Right ventricle myocardium inferior (tissue), 1 donor: ENCODE measurements at places on chromosomes 2 and 18. TPM values are rescaled to one million over a fixed set of nuclear protein-coding genes. Genes with fewer than 3 reads are reported as not detected.

The GCG gene
- not detected for total RNA-seq

The RIT2 gene
- not detected for total RNA-seq

The DAW1 gene
- not detected for total RNA-seq

The SAG gene
- total RNA-seq: not detected

The DCDC2C gene
- not detected for total RNA-seq

The ABHD1 gene
- total RNA-seq: 2.4 TPM

The MATN3 gene
- total RNA-seq: 0.19 TPM

The CERKL gene
- not detected for total RNA-seq

The MAIP1 gene
- 24.9 TPM for total RNA-seq

The DHRS9 gene
- total RNA-seq: 0.81 TPM

The CPO gene
- 0.73 TPM for total RNA-seq

- DNase-seq: no peak
These were observed 158.2 kb downstream of the C1D start for GRCh38 chr2:67904566-67904965.

DNA sequence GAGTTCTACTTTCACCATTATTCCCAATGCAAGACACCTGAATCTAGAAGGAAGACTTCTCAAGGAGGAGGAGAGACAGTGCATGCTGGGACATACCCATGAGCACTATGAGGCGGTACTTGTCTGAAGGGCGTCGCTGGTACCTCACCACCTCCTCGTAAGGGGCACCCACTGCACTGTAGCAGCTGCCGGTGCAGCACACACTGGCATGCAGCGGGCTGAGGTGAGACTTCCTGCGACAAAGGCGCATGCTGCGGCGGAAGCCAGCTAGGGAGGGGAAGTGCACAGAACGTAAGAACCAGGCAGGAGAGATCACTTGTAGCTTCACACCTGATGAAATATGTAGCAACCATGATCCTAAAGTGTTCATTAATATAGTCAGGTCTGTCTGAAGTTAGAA is 12.8 kb upstream of the TMEM237 start:
- no peak for DNase-seq

- DNase-seq: peak; percentile 79
These were observed 784 bp downstream of the ROCK1 start for GRCh38 chr18:21110713-21111345.

GRCh38 chr18:73774811-73775509 is 372.7 kb downstream of the FBXO15 start:
- DNase-seq: no peak

DNA sequence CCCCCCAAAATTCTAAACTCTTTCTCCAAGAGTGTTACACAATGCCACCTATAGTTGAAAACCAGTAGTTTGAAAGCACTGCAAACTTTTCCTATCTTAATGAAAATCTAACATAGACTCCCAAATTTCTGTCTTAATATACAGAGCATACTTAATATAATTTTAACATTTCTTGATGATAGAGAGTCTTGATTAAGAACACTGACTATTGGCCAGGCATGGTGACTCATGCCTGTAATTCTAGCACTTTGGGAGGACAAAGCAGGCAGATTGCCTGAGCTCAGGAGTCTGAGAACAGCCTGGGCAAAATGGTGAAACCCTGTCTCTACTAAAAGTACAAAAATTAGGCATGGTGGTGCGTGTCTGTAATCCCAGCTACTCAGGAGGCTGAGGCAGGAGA is 34.2 kb downstream of the ASXL2 start:
- no peak for DNase-seq

GRCh38 chr18:58186258-58186948 is 142.4 kb downstream of the NEDD4L start:
- DNase-seq: no peak

GRCh38 chr2:148725564-148725963 is 81.0 kb downstream of the EPC2 start:
- DNase-seq: no peak

- no peak for DNase-seq
These were observed 242.2 kb downstream of the ZNF516 start for GRCh38 chr18:76252880-76253279.

DNA sequence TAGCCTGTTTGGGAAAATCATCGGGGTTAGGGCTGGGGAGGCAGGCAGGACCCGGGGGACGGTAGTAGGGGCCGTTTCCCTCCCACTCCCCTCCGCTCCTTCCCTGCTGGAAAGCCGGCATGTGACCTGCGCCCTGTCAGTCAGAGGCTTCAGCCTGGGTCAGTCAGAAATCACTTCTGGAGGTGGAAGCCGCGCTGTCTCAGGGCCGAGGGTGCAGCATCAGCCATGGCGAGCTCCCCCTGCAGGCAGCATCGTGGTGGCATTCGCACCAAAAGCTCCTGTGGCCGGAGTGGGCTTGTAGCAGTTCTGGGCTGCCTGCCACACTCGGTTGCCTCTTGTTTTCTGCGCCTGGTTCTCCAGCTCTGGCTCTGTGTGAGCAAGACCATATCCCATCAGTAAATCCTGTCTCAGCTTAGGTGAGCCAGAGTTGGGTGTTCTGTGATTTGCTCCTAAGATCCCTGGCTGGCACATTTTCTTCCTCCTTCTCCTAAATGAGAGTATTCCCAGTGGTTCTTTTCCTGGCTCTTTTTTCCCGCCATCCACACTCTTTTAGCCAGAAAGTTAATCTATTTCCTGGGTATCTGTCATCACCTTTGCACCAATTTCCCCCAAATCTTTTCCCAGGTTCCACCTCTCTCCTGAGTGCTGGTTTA is 123.9 kb upstream of the CD302 start:
- DNase-seq: peak; percentile 91

DNA sequence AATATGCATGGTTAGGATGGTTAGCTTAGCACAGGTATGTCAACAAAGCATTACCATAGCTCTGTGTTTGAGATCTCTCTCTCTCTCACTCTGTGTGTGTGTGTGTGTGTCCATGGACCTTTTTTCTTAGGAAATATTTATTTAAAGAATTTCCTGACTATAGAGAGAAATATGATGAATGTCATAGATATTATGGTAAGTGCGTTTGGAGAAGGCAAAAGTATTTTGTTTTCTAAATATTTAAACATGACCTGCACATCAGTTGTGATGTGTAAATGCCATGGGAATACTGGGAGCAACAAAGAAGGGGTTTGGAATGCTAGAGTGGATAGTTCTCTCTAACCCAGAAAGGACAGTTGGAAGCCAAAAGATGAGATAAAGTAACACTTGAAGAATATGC is 3.9 kb upstream of the TMEM178A start:
- no peak for DNase-seq

DNA sequence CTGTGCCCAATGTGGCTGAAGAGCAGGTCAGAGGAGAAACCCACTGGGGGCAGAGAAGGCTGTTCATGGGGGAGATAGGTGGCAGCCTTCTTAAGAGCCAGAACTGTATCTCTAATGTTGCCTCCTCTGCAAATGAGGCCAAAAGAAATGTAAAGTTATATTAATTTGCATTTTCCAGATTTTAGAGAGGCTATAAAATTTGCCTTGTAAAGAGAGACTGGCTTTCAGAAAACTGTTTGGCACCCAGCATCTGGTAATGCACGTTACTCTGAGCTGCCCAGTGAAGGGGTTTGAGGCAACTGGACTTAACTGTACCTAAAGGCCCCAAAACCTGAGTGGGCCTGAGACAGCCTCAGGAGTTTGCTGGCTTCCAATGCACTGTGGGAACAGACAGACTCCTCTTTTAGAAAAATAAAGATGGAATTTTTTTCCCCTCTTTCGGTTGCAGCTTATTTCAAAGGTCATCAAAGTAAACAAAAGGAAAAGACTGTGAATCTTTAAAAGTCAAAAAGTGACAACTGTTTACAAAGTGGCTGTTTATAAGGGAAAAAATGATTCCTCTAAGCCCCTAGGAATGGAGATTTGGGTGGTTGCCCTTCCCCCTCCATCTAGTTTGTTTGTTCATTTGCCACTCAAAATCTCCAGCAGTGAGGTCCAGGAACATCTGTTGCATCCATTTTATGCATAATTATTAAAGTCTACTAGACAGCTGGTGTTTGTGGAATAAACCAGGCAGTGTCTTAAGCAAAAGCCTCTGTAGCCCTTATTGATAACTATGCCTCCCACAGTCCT is 132.2 kb upstream of the ZFP36L2 start:
- DNase-seq: no peak

DNA sequence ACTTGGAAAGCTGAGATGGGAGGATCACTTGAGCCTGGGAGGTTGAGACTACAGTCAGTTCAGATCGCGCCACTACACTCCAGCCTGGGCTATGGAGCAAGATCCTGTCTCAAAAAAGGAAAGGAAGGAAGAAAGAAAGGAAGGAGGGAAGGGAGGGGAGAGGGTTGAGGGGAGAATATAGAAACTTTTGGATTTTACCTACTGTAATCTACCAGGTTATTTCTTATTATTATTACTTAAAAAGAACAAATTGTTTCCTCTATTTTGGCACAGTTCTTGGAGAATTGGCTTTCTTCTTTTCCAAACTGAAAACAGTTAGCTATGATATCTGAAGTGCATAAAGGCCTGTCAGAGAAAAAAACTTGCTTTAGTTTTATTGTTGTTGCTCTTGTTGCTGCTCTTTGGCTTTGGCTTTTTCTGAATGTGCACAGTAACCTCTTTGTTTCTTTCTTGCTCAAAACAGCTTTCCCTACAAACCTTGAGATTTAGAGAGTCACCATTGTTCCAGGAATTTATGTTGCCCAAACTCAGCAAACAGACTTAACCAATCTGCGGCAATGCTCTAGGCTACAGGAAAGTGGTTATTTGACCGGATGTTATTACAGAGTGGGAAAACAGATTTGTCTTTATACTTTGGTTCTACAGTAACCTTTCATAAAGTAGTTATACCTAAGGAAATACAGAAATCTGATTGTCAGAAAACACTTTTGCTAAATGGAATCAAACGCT is 214.9 kb downstream of the XIRP2 start:
- DNase-seq: no peak

DNA sequence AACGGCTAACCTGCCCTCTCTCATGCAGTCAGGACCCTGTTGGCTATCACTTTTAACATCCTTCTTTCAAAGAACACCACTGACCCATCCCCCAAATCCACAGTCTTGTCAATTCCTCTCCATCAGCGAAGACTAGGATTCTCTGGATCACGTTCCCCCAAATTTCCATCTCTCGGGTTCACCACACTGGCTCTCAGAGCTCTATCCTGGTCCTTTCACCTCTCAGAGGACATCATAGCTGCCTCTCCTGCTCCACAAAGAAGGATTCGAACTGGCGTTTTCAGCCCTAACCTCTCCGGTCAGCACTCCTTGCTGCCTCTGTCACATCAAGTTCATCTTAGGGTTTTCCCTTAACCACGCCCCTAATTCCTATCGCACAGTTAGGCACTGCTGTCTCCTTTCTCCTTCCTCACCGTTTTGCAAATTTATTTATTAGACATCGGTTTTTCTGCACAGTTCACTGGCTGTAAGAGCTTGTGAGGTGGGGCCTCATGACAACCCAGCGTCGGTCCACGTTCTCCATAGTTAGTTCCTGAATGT is 247.5 kb upstream of the PXDN start:
- no peak for DNase-seq

- no peak for DNase-seq
These were observed 106.4 kb upstream of the CCDC85A start for GRCh38 chr2:56077359-56077915.

DNA sequence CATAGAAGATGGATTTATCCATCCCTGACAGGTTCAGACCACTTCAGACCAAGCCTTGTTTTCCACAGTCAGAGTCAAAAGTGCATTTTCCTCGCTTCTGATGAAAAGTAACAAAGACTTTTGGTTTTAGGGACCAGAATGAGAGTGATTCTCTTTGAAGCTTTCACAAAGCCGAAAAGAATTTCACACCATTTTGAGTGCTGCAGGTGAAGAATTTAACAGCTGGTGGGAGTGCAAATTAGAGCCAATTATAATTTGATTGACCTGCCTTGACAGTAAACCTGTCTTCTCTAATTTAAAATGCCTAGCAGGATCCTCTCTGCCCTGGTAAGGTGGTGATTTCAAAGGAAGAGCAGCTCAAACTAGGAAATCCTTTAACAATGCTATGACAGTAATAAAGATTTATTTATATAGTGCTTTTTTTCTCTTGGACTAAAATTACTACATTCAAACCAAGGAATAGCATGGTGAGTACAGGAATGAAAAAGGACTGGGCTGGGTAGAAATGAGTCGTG is 241.6 kb downstream of the HRH4 start:
- DNase-seq: no peak

DNA sequence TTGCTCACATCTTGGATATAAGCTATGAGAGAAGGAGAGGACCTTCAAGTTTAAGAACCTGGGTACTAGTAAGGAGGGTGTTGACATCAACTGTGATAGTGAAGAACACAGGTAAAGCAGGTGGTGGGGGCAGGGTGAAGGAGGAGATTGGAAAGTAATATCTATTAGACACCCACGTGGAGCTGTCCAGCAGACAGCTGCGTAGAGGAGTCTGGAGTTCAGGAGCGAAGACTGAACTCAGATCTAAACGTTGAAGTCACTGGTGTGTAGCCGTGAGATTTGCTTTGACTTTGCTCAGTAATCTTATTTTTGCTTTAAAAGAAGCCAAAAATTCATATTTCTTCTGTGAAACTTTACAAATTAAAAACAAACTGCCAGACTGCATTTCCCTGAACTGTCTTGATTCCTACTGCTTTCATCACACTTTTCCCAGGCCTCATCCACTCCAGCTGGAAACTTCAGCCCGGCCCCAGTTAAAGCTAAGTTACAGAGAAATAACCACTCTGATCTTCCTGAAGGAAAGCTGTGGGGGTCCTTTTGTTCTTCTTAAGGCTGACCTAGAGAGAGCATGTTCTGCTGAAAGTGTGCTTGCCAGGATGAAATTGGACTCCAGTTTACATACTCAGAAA is 533.3 kb downstream of the CNTNAP5 start:
- no peak for DNase-seq

DNA sequence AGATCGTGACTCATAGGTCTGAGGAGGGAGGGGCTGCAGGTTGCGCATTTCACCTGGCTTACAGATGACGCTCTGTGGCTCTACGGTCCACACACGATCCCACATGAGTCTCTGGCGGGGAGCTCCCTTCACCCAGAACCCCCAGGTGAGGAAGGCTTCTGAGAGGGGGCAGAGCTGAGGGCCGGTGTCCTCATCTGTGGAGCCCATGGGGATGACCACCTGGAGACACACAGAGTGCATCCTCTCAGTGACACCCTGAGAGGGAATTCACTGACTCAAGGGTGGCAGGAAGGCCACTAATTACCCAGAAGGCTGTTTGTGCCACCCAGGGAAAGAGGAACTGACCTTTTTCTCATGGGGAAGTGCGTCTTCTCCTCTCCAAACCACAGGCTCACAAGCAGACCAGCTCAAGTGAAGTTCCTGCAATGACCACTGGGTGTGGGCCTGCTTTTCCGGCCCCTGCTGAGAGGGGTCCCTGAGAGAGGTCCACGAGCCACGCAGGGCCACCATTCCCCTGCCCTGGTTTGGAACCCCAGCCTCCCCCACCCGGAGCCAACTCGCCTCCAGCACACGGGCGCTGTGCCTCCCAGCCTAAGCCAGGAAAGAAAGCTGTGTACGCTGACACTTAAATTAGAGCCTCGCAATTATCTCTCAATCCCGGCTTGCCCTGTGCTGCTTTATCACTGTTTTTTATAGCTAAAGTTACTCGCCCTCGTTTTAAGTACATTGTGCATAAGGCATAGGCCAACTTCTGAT is 114.1 kb downstream of the BCL11A start:
- peak; percentile 79 for DNase-seq

GRCh38 chr2:232438091-232438490 is 17.9 kb upstream of the ALPI start:
- peak; percentile 23 for DNase-seq
